ENCODE measurements at places on chromosomes 7 and 10. TPM values are rescaled to one million over a fixed set of nuclear protein-coding genes. Genes with fewer than 3 reads are reported as not detected.

Gene EBF3
- total RNA-seq, result not detected

Gene PON2
- total RNA-seq, result 304 TPM

Gene ACBD7
- 0.89 TPM for total RNA-seq

Gene PRTFDC1
- total RNA-seq, result 1.4 TPM

Gene GRID1
- 4.2 TPM for total RNA-seq

Gene CC2D2B
- 0.94 TPM for total RNA-seq

Gene PIP
- total RNA-seq, result 0.77 TPM

Gene LRMDA
- 185 TPM for total RNA-seq

Gene SPAM1
- total RNA-seq, result not detected

Gene CFAP46
- 5.2 TPM for total RNA-seq

Gene PILRA
- total RNA-seq, result 52.4 TPM

Gene ANKRD30A
- total RNA-seq, result not detected

Gene CTAGE8
- total RNA-seq, result 2.9 TPM

Gene ZNF32
- 16.8 TPM for total RNA-seq

Gene WEE2
- 0.78 TPM for total RNA-seq

Gene VAX1
- not detected for total RNA-seq

Gene TMEM229A
- not detected for total RNA-seq

Gene FAM180A
- 1.0 TPM for total RNA-seq

Gene TECPR1
- 101 TPM for total RNA-seq

Gene SLC39A12
- total RNA-seq, result 1.9 TPM

Gene SPDYE18
- 0.98 TPM for total RNA-seq

Gene CYP3A5
- total RNA-seq, result 25.2 TPM

Gene FGF8
- not detected for total RNA-seq

Gene SGPL1
- 33.5 TPM for total RNA-seq

Gene FMC1
- total RNA-seq, result 12.9 TPM

Gene SMKR1
- total RNA-seq, result 0.76 TPM

Gene PBLD
- 4.6 TPM for total RNA-seq

Gene GDF10
- 4.6 TPM for total RNA-seq

Gene GRID2IP
- 1.0 TPM for total RNA-seq

Gene TMEM106B
- 30.9 TPM for total RNA-seq

Gene ABCB4
- total RNA-seq, result not detected

Gene HOXA1
- total RNA-seq, result 2.1 TPM

Gene FAM25A
- total RNA-seq, result not detected

Gene TRIM73
- 3.2 TPM for total RNA-seq

Gene FRAT1
- 10.2 TPM for total RNA-seq

Gene SPDYE6
- total RNA-seq, result not detected

Gene MOGAT3
- total RNA-seq, result not detected

Gene ZP3
- 0.78 TPM for total RNA-seq

Gene OSBPL3
- total RNA-seq, result 17.5 TPM

Gene ASAH2
- 0.11 TPM for total RNA-seq

Gene AKR1D1
- 0.14 TPM for total RNA-seq

Gene AP5Z1
- 23.4 TPM for total RNA-seq

Gene FAS
- total RNA-seq, result 80.3 TPM

Gene ADARB2
- total RNA-seq, result 2.4 TPM

Gene STAG3
- total RNA-seq, result 5.2 TPM

Gene CH25H
- 5.2 TPM for total RNA-seq

Gene PRF1
- total RNA-seq, result 17.6 TPM

Gene IL15RA
- total RNA-seq, result 31.4 TPM

Gene JMJD1C
- 82.1 TPM for total RNA-seq

Gene TMEM196
- not detected for total RNA-seq

Gene GPR141
- 4.2 TPM for total RNA-seq
